T-helper 2 cell treated with Interferon-gamma antibody and Interleukin-4, amounts not matched to agents 5 μg/mL and 100 μg/mL, for 36 hours (primary cell): ENCODE measurements at places on chromosomes 4 and X.
A peak's percentile ranks its signal among the peaks of the same experiment; 100 is the strongest.

- H3K4me3 ChIP-seq: no peak overlapping the region
- no peaks in the 10 kb centered on the region for H3K36me3 ChIP-seq
- H3K27me3 ChIP-seq: no peaks in the 10 kb centered on the region
- H3K27ac ChIP-seq: no peak overlapping the region
These were observed 44.9 kb upstream of the DDX3X start for GRCh38 chrX:41289095-41289494.

GRCh38 chr4:54783402-54784110 lies 125.8 kb downstream of the KIT start:
- no peaks in the 10 kb centered on the region for H3K27me3 ChIP-seq
- no peak overlapping the region for H3K4me3 ChIP-seq
- DNase-seq: no peak
- no peak overlapping the region for H3K27ac ChIP-seq

DNA sequence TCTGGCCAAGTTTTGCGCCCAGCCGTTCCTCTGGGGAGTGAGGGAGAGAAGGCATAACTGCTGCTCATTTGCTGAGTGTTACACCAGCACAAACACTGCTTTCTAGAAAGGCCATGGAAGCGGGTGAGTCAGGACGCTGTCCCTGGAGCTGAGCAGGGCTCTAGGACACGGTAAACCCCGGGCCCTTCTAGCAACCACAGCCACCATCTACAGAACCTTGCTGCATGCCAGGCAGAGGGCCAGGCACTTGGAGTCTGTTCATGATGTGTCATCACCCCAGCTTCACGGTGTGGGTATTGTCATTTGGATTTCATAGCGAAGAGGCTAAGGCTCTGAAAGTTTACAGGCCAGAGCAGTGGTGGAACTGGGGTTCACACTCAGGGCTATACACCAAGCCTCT lies 31.8 kb upstream of the C4orf50 start:
- no peak overlapping the region for H3K4me3 ChIP-seq
- no peak overlapping the region for H3K27ac ChIP-seq
- H3K4me1 ChIP-seq: peaks cover 2% of the 10 kb centered on the region
- no peak for DNase-seq
- no peaks in the 10 kb centered on the region for H3K36me3 ChIP-seq
- no peaks in the 10 kb centered on the region for H3K27me3 ChIP-seq

GRCh38 chr4:121220698-121221097 lies 56.6 kb upstream of the TNIP3 start:
- DNase-seq: no peak
- peaks cover 12% of the 10 kb centered on the region for H3K27me3 ChIP-seq
- H3K4me1 ChIP-seq: peaks cover 9% of the 10 kb centered on the region
- no peak overlapping the region for H3K4me3 ChIP-seq
- no peak overlapping the region for H3K27ac ChIP-seq

DNA sequence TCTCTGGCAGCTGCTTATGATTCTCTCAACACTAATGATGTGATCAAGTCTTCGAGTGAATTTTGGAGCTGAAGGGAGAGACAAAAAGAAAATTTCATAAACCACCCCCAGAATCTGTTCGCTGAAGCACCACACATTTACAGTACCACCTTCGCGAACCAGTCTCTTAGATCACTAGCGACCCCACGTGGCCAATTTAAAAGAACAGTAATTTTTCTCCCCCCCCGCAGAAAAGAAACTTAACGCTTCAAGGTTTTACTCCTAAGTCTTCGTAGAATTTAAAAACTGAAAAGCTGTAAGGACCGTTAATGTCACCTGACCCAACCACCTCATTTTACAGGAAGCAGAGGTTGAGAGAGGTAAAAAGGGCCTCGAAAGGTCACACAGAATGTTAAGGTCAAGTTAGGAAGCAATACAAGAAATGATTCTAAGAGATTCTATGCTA lies 187.5 kb downstream of the QDPR start:
- no peaks in the 10 kb centered on the region for H3K27me3 ChIP-seq
- peak; percentile 27 for DNase-seq
- peak overlapping the region; percentile 30 for H3K4me3 ChIP-seq
- no peaks in the 10 kb centered on the region for H3K36me3 ChIP-seq
- no peak overlapping the region for H3K27ac ChIP-seq

- no peaks in the 10 kb centered on the region for H3K4me1 ChIP-seq
- no peak overlapping the region for H3K27ac ChIP-seq
- no peaks in the 10 kb centered on the region for H3K27me3 ChIP-seq
These were observed 251.0 kb downstream of the ZNF674 start for GRCh38 chrX:46294234-46294633.

GRCh38 chr4:4590546-4590945 lies 48.7 kb upstream of the STX18 start:
- H3K4me3 ChIP-seq: no peak overlapping the region
- no peaks in the 10 kb centered on the region for H3K27me3 ChIP-seq
- no peak for DNase-seq
- H3K4me1 ChIP-seq: no peaks in the 10 kb centered on the region
- H3K36me3 ChIP-seq: peaks cover 2% of the 10 kb centered on the region

GRCh38 chr4:42641161-42641560 lies 15.7 kb downstream of the ATP8A1 start:
- peaks cover 6% of the 10 kb centered on the region for H3K36me3 ChIP-seq
- no peak for DNase-seq
- no peak overlapping the region for H3K27ac ChIP-seq
- H3K4me1 ChIP-seq: peaks cover 54% of the 10 kb centered on the region
- no peaks in the 10 kb centered on the region for H3K27me3 ChIP-seq

DNA sequence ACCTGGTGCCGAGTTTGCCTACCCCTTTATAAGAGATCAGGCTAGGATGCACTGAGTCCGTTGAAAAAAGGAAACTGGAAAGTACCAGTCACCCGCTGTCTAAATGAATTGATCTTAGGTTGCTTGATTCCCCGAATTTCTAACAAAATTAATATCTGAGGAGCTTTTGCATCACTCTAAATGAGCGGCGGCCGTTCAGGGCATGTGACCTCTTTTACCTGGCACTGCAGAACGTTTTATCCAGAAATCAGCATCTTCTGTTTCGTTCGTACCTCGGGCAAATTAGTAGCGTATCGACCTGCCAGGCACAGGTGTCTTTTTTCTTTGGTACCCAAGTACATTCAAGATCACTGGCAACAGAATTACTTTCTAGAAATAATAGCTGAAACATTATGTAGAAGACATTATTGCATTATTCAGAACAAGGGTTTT lies 876 bp downstream of the KLHL2 start:
- H3K4me3 ChIP-seq: peak overlapping the region; percentile 91
- DNase-seq: no peak
- H3K36me3 ChIP-seq: peaks cover 6% of the 10 kb centered on the region

DNA sequence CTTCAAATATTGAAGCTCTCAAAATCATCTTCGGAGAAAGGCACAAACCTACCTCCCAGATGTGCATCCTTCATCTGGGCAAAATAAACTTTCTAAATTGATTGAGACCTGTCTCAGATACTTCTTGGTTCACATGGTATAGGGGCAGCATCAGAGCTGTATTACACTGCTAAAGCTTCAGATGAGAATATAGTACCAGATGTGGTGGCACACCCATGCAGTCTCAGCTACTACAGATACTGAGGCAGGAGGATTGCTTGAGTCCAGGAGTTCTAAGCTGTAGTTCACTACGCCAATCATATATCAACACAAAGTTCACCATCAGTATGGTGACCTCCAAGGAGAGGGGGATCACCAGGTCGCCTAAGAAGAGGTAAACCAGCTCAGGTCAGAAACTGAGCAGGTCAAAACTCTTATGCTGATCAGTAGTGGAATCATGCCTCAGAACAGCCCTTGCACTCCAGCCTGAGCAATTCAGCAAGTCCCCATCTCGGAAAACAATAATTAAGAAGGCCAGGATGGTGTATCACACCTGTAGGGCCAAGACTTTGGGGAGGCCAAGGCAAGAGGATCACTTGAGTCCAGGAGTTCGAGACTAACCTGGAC lies 22.0 kb downstream of the ELF2 start:
- H3K4me3 ChIP-seq: no peak overlapping the region
- H3K36me3 ChIP-seq: no peaks in the 10 kb centered on the region
- peaks cover 2% of the 10 kb centered on the region for H3K4me1 ChIP-seq
- H3K27ac ChIP-seq: no peak overlapping the region

DNA sequence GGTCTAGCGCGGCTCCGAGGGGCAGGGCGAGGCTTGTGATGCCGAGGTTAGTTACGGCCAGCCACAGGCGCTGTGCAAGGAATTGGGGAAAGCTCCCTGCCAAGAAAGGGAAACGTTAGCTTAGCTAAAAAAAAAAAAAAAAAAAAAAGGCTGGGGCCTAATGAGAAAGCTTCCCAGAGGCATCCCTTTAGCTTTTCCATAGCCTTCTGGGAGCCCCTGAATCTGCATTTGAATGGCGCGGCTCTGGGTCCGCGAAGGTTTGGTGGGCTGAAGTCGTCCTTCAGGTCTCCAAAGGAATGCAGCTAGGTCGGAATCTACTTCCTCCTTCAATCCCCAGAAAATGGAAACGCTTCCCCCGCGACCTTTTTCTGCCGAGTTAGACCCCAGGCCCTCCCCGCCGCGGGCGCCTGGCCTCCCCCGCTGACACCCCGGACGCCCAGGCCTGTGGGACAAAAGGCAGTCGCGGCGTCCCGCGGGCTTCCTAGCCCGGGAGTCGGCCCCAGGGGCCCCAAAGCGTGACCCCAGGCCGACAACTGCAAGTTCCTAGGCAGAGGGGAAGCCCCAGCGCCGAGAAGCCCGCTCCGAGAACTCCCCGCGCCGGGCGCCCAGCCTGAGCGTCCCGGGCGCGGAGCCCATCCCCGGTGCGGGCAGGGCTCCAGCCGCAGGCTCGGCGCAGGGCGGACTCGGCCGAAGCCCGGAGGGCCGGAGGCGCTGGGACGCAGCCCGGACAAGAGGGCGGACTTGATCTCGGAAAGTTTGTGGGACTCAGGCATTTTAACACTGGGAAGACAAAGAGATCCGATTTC lies 605 bp upstream of the FAT1 start:
- peaks cover 52% of the 10 kb centered on the region for H3K27me3 ChIP-seq
- no peaks in the 10 kb centered on the region for H3K4me1 ChIP-seq
- H3K36me3 ChIP-seq: no peaks in the 10 kb centered on the region
- DNase-seq: no peak
- H3K4me3 ChIP-seq: peak overlapping the region; percentile 48

GRCh38 chr4:183011213-183011907 lies 87.7 kb upstream of the WWC2 start:
- peaks cover 5% of the 10 kb centered on the region for H3K27me3 ChIP-seq
- no peaks in the 10 kb centered on the region for H3K4me1 ChIP-seq
- no peak overlapping the region for H3K27ac ChIP-seq
- no peaks in the 10 kb centered on the region for H3K36me3 ChIP-seq

GRCh38 chrX:46330981-46331380 lies 214.2 kb downstream of the ZNF674 start:
- no peak for DNase-seq
- H3K4me1 ChIP-seq: peaks cover 10% of the 10 kb centered on the region
- H3K27ac ChIP-seq: no peak overlapping the region

GRCh38 chr4:80172203-80172602 lies 25.1 kb upstream of the PRDM8 start:
- H3K27ac ChIP-seq: peak overlapping the region; percentile 92
- peaks cover 3% of the 10 kb centered on the region for H3K27me3 ChIP-seq

- peak; percentile 63 for DNase-seq
- H3K4me3 ChIP-seq: peak within 1 kb of the TSS; percentile 88
- H3K4me1 ChIP-seq: peaks cover 14% of the 10 kb centered on the region
- peak within 1 kb of the TSS; percentile 76 for H3K27ac ChIP-seq
- no peaks in the 10 kb centered on the region for H3K27me3 ChIP-seq
These were observed at the start of gene NAP1L5 for GRCh38 chr4:88697588-88698329. TSS of gene NAP1L5 (minus strand) at chr4:88697829. CDS start at chr4:88697754, 75 bp downstream.

- DNase-seq: no peak
- H3K4me1 ChIP-seq: peaks cover 2% of the 10 kb centered on the region
- no peaks in the 10 kb centered on the region for H3K36me3 ChIP-seq
- no peak overlapping the region for H3K27ac ChIP-seq
- H3K27me3 ChIP-seq: peaks cover 9% of the 10 kb centered on the region
These were observed 42.0 kb downstream of the AREG start for GRCh38 chr4:74486905-74487304.

GRCh38 chrX:123884809-123885408 lies 25.1 kb downstream of the XIAP start:
- peaks cover 14% of the 10 kb centered on the region for H3K36me3 ChIP-seq
- no peak overlapping the region for H3K27ac ChIP-seq

- H3K4me3 ChIP-seq: no peak overlapping the region
- no peaks in the 10 kb centered on the region for H3K4me1 ChIP-seq
- H3K27me3 ChIP-seq: no peaks in the 10 kb centered on the region
- DNase-seq: no peak
- H3K36me3 ChIP-seq: peaks cover 12% of the 10 kb centered on the region
These were observed 30.4 kb upstream of the RPL34 start for GRCh38 chr4:108589961-108590360.

DNA sequence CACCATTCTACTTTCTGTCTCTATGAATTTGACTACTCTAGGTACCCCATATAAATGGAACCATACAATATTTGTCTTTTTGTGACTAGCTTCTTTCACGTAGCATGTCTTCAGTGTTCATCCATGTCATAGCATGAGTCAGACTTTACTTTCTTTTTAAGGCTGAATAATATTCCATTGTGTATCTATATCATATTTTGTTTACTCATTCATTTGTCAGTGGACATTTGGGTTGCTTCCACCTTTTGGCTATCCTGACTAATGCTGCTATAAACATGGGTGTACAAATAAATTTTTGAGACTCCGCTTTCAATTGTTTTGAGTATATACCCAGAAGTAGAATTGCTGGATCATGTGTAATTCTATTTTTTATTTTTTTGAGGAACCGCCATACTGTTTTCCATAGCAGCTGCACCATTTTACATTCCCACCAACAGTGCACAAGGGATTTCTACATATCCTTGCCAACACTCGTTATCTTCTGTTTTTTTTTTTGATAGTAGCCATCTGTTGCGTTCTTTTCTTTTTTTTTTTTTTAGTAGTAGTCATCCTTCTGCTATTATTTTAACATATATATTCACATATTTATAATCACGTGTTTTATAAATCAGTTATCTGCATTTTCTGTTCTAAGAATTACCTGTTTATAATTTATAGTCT lies 158.0 kb upstream of the MED14 start:
- no peaks in the 10 kb centered on the region for H3K4me1 ChIP-seq
- H3K36me3 ChIP-seq: no peaks in the 10 kb centered on the region
- no peak overlapping the region for H3K27ac ChIP-seq
- no peak for DNase-seq
- no peaks in the 10 kb centered on the region for H3K27me3 ChIP-seq

- H3K27ac ChIP-seq: no peak overlapping the region
- no peaks in the 10 kb centered on the region for H3K4me1 ChIP-seq
- H3K4me3 ChIP-seq: no peak overlapping the region
- no peak for DNase-seq
- H3K27me3 ChIP-seq: no peaks in the 10 kb centered on the region
These were observed 169.9 kb downstream of the IQCM start for GRCh38 chr4:149645790-149646189.

DNA sequence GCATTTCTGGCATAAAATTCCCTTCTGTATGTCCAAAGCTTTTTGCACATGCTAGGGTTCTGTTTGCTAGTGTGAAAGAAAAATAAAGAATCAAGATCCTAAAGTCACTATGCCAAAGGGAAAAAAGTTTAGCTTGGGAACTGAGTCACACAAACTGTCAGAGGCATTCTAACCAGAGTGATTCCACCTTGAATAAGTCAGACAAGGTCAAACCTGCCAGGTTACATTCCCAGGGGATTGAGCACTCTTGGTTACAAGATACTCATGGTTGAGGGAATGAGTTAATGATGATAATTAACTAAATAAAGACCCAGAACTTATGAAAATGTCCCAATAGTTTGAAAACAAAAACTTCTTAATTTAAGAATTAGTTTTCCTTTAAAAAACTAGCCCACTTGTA lies 13.7 kb upstream of the UGT2B17 start:
- no peak overlapping the region for H3K27ac ChIP-seq
- H3K27me3 ChIP-seq: no peaks in the 10 kb centered on the region
- no peak for DNase-seq
- no peaks in the 10 kb centered on the region for H3K36me3 ChIP-seq
- no peak overlapping the region for H3K4me3 ChIP-seq

GRCh38 chr4:61411241-61411640 lies 211.1 kb downstream of the ADGRL3 start:
- no peaks in the 10 kb centered on the region for H3K36me3 ChIP-seq
- no peaks in the 10 kb centered on the region for H3K4me1 ChIP-seq
